ENCODE measurements at places on chromosomes 3 and 15. TPM values are rescaled to one million over a fixed set of nuclear protein-coding genes. Genes with fewer than 3 reads are reported as not detected.

Gene EOMES
- not detected for total RNA-seq

GRCh38 chr15:51087513-51087912 is 7.2 kb downstream of the TNFAIP8L3 start:
- no peak for DNase-seq

- no peak for DNase-seq
These were observed 199.2 kb upstream of the SLC2A2 start for GRCh38 chr3:171225708-171226107.

GRCh38 chr3:76991165-76991564 is 48.7 kb upstream of the ROBO2 start:
- DNase-seq, result no peak

DNA sequence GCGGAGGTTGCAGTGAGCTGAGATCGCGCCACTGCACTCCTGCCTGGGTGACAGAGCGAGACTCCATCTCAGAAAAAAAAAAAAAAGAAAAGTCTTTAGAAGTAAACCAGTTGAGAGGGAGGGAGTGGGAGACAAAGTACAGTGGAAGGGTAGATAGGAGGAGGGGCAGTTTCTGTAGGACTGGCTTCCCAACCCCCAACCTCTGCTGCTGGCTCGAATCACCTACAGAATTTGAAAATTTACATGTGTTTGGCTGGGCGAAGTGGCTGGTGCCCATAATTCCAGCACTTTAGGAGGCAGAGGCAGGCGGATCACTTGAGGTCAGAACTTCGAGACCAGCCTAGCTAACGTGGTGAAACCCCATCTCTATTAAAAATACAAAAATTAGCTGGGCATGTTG is 24.1 kb upstream of the SEMA4B start:
- no peak for DNase-seq
